ENCODE measurements at places on chromosomes 1 and 21.

- DNase-seq, result no peak
These were observed 59.7 kb downstream of the ERICH3 start for GRCh38 chr1:74613894-74614293.

GRCh38 chr1:230122366-230123279, 55.6 kb downstream of the GALNT2 start:
- DNase-seq, result no peak

- no peak for DNase-seq
These were observed 42.4 kb upstream of the AK4 start for GRCh38 chr1:65105596-65105995.

GRCh38 chr1:155996166-155996565, 17.8 kb upstream of the ARHGEF2 start:
- DNase-seq, result no peak

DNA sequence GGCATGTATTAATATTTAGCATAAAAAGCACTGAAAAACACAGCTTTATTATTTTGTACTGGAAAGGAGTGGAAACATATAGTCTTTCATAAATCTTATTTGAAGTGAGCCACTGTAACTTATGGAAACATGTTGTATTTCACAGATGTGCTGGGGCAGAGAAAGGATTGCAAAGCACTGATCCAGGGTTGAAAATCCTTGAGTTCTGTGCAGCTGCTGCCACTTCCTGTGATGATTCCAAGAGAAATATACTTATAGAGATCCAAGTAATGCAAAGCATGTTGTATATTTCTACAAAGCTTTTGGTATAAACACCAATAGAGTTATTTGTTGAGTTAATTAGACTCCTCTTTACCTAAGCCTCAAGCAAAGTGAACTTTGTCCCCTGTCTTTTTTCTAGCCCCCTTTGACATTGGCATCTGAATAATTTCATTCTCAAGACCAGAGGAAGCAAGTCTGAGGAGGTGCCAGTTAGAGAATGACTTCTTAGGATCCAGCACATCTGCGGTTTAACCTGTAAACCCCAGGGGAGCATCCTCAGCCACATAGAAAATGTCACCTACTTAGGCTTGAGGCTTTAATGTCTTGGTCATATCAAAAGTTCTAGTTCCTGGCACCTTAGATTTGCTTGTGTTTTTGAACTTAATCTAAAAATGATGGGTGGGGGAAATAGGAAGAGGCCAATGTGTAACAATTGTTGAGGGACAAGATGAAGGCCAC, 173.3 kb downstream of the FASLG start:
- no peak for DNase-seq

DNA sequence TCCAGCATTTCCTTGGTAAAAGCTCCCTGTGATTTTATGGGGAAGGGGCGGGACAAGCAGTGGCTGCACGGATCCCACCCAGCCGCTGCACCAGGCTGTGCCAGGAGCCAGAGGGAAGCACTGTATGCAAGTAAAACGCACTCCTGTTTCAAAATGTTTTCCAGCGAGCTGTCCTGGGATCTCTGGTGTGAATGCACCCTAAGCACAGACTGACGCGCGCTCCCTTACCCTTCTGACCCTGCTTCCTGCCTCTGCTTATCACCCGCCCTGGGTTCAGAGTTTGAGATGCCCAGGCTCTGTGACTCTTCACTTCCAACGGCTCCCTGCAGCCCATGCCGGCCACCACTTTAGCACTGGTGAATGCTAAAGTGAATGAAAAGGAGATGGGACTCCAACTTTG, 131.2 kb downstream of the RHOU start:
- no peak for DNase-seq

- no peak for DNase-seq
These were observed 9.3 kb downstream of the SPATA45 start for GRCh38 chr1:212838145-212838544.

Measured in stimulated activated CD8-positive, alpha-beta memory T cell treated with anti-CD3 and anti-CD28 coated beads, Interleukin-7, amount 100 ng/mL, for 1 hour (primary cell).